T follicular helper cell (primary cell): ENCODE measurements at places on chromosomes 3 and 15.

DNA sequence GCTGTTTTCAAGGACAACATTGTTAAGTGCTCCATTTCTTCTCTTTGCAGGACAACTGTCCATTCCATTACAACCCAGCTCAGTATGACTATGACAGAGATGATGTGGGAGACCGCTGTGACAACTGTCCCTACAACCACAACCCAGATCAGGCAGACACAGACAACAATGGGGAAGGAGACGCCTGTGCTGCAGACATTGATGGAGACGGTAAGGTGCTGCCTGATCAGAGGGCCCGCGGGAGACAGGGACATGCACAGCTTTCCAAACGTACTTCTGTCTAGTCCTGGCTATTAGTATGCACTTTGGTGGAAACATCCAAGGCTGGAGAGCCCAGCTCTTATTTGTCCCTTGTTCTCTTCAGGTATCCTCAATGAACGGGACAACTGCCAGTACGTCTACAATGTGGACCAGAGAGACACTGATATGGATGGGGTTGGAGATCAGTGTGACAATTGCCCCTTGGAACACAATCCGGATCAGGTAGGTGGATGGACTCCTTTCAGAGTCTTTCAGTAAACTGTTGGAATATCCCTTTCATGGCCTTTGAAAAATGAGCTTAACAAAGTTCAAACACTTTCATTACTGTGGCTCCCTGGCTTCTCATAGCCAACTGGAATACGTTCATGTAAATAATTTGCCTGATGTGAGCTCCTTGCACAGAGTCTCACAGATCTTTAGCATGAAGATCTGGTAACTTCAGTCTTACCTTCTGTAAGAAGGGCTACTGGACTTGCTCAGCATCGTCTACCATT lies 10.4 kb downstream of the THBS1 start:
- DNase-seq, result no peak

GRCh38 chr3:98893740-98894139 lies 7.8 kb downstream of the DCBLD2 start:
- no peak for DNase-seq

- no peak for DNase-seq
Measured at GRCh38 chr15:50904211-50904610, 4.3 kb upstream of the AP4E1 start.

DNA sequence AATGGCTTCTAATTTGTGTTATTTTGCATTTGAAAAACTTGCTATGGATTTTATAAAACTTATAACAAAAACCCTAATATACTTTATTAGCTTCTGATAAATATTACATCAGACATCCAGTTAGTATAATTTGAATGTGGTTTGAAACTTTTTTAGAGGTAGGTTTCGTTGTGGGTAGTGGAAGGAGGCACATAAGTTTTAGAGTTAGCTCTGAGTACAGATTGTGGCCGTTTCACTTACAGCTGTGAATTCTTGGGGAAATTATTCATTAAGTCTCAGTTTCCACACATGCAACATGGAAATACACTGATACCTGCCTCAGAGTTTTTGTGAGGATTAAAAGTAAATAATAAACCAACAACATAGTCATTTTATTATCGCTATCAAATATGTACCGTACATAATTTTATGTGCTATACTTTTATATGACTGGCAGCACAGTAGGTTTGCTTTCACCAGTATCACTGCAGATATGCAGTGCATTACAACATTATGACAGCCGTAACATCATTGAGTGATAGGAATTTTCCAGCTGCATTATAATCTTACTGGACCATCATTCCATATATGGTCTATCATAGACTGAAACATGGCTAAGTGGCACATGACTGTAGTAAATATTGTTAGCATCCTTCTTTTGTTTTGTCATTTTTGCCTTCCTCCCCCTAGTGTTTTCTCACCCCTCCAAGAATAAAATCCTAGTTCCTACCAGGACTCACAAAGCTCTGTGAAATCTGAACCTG lies 175.6 kb downstream of the AKAP13 start:
- no peak for DNase-seq

- no peak for DNase-seq
Measured at GRCh38 chr3:150623945-150624344, 20.8 kb downstream of the SELENOT start.

DNA sequence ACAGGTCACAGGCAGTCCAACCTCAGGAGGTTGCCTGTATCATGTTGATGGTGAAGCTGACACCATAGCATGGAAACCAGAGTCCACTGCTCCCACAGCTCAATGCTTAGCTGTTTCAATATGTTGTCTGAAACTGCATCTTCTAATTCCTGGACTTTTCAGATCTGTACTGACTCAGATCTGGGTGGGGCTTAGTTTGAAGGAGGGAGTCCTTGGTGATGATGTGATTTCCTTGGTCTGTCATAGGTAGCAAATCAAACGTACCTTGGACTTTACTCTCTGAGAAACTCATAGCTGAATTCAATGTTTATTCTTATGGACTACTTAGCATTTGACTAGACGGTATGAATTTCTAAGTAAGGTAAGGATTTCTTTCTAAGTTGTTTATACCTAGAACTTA lies at the start of gene HHLA2:
Gene HHLA2 (plus strand): TSS at position 310 of the 400 bp plus-strand sequence. CDS start 55,266 bp downstream, outside the sequence.
- DNase-seq, result no peak

DNA sequence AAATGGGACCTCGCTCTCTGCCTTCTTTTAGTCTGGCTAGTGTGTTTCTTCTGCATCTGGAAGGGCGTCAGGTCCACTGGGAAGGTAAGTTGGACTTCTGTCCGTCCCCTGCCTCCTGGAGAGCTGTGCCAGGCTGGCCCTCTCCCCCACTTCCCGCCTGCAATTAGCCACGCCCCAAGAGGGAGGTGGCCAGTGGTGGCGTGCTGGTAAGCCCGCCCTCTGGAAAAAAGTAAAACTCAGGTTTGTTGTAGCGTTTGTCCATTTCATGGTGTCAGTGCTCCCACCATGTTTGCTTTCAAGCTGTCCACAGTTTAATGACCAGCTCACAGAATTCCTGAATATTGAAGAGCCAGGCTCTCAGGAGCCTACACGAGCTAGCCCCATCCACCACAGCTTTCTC lies 55.6 kb downstream of the SLC6A6 start:
- no peak for DNase-seq

DNA sequence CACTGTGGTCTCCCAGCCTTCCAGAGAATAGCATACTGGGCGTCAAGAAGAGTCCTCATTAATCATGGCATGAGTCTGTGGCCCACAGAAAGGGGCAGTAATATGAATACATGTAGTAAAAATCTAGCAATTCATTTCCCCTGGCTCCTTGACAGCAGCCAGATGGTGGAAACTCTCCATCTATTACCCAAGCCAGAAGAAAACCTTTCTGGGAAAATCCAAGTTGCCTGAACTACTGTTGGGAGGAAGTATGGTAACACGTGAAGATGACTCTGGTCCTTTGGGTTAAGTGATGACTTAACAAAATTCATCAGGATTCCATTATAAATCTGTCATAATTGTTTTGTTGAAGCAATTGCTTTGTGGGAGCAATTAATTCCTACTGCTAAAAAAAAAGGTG lies 530.5 kb downstream of the FHIT start:
- DNase-seq, result no peak

DNA sequence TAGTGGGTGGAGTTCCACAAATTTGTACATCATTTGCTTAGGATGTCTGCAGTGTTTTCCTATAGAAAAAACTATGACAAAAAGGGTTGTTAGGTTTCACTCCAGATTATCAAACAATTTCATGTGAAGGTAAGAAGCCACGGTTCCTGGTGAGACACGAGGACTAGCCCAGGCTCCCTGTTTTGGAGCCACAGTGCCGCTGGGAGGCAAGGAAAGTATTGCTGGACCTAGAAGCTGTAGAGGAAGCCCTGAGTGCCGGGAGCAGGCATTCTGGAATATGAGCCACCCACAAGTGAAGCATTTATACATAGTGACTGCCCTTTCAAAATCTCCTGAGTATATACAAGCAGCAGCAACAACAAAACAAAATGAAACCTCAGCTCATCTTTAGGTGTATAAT lies 142.0 kb downstream of the GABRB3 start:
- DNase-seq, result no peak

DNA sequence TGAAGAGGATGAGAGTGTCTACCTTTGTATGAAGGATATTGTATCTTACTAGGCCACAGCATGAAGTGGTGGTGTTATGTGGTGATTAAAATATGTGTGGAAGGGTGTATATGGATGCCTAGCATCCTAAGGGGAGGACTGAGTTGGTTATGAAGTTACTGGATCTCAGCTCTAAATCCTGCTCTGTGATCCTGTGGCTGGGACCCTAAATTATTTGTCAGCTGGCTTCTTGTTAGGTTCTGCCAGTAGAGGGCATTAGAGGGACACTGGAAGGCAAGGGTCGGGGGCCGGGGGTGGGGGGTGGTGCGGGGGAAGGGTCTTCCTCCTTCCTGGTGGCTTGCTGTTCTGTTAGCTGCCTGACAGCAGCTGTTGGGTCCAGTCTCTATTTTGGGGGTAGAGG lies 34.9 kb downstream of the MORF4L1 start:
- DNase-seq, result no peak

GRCh38 chr3:57557085-57557537 lies 1.0 kb downstream of the PDE12 start:
- peak; percentile 9 for DNase-seq

GRCh38 chr3:4406746-4407568 lies 60.1 kb downstream of the SUMF1 start:
- DNase-seq, result no peak

- no peak for DNase-seq
Measured at GRCh38 chr3:14857506-14857905, 38.7 kb downstream of the FGD5 start.

DNA sequence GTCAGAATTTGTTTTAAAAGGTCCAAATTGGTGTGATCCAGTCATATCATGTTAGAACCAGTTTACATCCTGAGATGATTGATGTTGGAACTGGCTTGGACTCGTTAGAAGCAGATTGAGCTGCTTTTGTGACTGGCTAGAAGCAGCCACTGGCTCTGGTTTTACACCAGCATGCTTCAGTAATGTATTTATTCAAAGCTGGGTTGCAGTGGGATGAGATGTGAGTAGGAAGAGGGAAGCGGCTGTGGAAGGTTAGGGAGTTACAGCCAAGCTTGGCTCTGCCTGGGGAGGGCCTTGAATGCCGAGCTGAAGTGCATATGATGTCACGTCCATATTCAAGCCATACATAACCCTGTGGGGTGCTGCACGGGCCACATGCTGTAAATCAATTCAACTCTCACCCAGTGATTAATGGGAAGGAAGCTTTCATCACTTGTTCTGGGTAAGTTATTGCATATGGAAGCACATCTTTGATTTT lies 104.0 kb upstream of the SMAD3 start:
- no peak for DNase-seq

GRCh38 chr3:149115114-149115513 lies 14.3 kb upstream of the HPS3 start:
- no peak for DNase-seq

DNA sequence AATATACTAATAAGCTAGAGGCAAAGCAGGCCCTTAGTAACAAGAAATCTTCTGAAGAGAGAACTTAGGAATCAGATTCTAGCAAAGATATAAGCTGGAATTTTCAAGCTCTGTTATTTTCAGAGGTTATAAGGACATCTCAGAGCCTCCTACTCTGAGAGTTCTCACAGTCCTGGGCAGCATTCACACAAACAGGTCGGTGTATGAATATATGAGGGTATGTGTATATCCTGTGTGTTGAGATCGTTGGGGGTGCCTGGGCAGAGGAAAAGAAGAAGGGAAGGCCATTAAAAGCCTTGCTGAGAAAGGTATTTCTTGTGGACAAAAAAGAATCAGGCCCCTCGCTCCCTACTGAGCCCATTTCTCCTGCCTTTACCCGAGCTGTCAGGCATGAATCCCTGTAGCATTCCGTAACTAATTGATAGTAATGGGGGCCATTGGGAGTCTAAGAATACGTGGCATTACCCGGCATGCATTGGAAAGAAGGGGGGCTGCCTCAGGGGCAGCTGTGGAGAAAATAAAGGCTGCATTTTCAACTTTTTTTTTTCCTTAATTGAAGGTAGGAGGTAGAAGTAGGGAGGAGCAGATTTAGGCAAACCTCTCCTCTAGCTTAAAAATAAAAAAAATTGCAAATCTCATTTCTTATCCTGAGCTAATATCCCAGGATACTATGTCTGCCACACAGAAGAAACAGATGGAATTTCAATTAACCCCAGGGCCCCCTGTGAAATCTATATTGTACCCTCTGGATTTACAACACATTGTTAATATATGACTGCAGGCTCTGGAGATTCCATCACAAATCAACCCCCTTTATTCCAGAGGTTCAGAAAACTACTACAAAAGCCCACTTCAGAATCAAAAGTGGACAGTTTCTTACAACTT lies 103.8 kb downstream of the GTPBP8 start:
- DNase-seq, result no peak

- DNase-seq, result no peak
Measured at GRCh38 chr15:65918945-65919344, 49.7 kb downstream of the RAB11A start.

DNA sequence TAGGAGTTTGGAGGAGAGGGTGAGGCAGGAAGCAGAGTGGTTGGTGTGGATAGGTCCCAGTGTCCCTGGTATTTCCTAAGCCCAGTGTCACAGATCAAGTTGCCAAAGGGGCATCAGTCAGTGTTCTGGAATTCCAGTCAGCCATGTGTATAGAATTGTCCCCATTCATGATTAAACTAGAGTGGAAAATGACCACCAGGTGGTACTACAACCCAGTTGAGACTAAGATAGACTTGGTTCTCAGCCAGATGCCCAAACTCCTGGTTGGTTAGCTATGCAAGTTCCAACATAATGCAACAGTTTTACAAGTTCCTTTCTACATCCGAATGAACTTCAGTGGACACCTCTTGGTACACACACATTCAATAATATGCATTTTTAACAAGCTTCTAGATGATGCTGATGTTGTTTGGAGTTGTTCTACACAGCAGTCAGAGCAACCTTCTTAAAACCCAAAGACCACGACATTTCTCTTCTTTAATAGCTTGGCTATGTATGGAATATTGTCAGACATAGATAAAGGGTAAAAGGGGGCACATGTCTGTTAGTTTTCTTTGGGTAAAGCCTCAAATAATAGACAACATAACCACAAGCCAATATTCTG lies 8.4 kb upstream of the ATR start:
- no peak for DNase-seq

- DNase-seq, result no peak
Measured at GRCh38 chr3:77259694-77260093, 219.8 kb downstream of the ROBO2 start.

DNA sequence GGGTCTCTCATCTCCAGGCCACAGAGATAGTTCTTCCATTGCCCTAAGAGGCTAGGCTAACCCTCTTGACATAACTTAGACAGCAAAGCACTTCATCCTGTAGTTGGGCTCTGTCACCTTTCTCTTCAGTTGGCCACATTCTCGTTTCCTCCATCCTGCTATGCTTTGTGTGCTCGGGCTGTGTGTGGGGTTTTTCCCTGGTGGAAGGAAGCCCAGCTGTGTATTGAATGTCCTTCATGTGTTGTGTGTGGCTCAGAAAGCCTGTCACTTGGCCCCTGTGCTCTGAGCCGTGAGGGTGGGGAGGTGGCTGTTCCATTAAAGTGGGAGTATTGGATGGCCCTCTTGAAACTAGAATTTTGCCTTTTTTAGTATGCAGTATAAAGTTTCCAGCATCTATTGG lies 8.8 kb upstream of the EXOG start:
- DNase-seq, result no peak

- no peak for DNase-seq
Measured at GRCh38 chr3:32281570-32282106, 43.2 kb downstream of the CMTM8 start.
